Right atrium auricular region (tissue), 2 donors: ENCODE measurements at places on chromosomes 1 and 21.
A peak's percentile ranks its signal among the peaks of the same experiment; 100 is the strongest.

- no peak for DNase-seq
These were observed 1126.1 kb downstream of the KCNT2 start for GRCh38 chr1:195482137-195482536.

DNA sequence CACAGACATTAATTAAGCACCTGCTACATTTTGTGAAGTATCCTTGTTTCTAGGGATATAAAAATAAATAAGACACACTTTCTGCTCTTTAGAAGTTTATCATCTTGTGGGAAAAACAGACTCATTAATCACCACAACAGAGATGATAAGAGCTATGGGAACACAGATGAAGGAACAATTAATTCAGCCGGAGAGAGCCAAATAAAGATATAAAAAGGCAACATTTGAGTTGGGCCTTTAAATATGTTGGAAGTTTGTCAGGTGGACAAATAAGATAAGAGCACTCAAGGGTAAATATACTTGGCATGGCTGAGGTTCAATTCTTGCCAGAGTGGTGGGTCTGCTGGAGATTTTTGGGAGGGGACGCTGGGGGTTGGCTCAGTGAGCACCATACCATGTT lies 34.2 kb upstream of the VTCN1 start:
- DNase-seq, result no peak

GRCh38 chr1:160578525-160579191 lies 638 bp downstream of the CD84 start:
- DNase-seq, result no peak

GRCh38 chr1:210415846-210416448 lies 87.2 kb downstream of the HHAT start:
- no peak for DNase-seq

DNA sequence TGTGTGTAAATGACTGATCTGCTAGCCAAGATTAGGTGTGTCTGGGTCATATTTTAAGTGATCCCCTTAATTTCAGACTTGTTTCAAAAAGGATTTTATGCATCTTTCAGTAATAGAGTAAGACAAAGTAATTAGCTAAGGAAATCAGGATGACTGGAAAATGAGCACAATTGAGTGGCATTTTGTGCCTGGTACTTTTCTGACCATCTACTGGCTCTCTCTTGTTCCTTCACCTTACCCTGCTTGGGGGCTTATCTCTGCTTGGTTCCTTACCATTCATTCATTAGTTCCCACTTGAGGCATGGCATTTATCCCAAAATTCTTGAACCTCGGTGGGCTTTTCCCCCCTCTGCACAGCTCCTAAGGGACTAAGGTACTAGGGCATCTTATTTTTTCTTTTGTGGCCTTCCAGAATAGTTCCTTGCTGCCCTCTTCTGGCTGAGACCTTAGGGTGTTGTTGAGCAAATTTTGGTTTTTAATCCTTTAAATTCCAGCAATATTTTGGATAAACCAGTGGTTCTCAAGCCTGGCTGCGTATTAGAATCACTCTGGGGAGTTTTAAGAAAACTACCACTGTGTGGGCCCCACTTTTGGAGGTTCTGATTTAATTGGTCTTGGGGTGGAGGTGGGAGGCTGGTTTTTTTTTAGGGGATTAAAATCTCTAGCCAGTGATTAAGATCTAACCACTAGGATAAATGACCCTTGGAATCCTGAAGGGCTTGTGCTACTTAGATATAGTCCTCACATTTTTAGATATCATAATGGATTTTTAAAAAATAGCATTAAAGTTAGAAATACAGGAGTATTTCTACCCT lies 50.8 kb downstream of the HS2ST1 start:
- no peak for DNase-seq

DNA sequence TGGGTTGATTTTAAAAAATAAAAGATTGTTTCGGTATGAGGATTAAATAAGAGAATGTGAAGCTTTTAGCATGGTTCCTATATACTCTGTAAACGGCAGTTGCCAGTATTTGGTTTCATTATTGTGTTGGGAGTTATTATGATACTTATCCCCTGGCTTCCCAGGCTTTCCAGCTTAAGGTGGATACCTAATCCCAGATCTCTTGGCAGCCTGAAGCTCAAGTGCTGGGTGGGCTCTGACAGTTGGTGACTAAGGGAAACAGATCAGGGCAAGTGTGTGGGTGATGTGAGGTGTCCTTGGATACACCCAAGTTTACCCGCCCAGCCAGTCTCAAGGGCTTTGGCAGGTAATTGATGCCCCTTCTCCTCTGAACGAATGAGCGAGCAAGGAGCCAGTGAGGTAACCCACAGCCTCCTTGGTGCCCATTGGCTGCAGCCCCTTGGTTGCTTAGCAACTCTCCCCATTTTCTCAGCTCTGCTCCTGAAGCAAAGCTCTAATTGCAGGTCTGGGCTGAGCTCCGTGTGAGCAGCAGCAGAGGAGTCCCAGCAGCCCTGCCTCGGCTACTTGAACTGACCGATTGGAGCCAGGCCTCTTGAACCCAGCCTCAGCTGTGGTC lies 6.1 kb downstream of the IPO13 start:
- DNase-seq, result no peak

- DNase-seq, result peak; percentile 28
These were observed 437.9 kb downstream of the MATN1 start for GRCh38 chr1:30285501-30285932.

- no peak for DNase-seq
These were observed 383.5 kb downstream of the KCNH1 start for GRCh38 chr1:210750468-210750867.

- no peak for DNase-seq
These were observed 37.9 kb downstream of the DTL start for GRCh38 chr1:212073490-212073889.

DNA sequence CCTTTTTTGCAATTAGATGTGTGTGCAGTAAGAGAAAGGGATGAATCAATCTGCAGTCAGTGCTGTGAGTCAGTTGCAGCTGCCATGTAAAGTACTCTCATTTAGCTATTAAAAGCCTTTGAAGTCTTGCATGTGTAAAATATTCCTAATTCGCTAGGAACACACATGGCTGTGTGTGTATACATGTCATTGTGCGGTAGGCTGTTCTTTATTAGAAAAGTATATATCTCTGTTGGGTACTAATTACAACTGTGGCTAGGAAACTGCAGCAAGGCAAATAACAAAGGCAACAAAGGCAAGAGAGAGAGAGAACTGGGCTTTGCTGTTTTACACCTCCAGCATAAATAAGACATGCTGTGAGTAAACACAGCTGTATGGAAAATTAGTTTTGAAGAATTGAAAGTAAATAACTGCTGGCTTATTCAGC lies 41.7 kb downstream of the EPB41 start:
- DNase-seq, result no peak
